ENCODE measurements at places on chromosomes 6 and 20.

DNA sequence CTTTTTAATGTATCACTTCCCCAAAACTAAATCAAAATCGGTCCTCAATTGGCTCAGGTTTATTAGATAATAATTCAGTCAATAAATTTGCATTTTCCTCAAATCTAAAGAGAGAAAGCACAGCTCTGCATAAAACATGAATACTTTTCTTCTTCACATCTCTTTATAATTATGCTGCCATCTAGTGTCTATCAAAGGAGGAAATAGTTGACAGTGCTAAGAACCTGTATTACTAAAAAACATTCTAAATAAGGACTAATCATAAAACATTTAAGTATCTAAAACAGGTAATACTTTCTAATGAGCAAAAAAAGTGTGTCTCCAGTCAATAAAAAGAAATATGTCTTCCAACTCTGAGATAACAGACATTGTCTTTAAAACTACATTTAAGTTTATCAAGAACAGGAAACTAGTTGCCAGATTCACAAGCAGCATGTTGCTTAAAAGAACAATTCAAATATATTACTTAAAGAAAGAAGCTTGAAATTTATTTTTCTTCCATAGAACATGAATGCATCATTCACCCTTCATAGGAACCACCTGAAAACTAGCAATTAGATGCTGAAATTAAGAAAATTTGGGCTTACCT lies 56.5 kb upstream of the DST start:
- no peak for DNase-seq

DNA sequence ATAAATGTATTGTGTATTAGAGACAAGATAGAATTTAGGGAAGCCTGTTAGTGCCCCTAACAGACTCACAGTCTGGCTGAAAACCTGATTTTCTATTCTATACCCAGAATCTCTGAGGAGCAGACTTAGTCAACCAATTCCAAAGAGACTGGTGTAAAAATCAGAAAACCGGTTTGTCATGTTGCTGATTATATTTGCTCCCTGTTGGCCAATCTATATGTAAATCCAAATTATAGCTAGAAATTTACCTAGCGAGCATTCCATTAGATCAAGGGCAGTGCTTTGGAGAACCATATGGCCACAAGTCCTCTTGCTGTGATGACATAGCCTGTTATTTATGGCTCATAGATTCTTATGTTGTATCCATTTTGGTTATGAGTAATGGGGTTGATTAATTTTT lies 4.8 kb downstream of the NFYA start:
- DNase-seq, result no peak

- DNase-seq, result no peak
Measured at GRCh38 chr6:33018904-33019303, 9.5 kb upstream of the HLA-DOA start.

- no peak for DNase-seq
Measured at GRCh38 chr20:25221592-25222460, 26.1 kb upstream of the PYGB start.

- DNase-seq, result no peak
Measured at GRCh38 chr20:16520154-16520553, 53.1 kb downstream of the KIF16B start.

GRCh38 chr6:41222513-41222912 lies 5.6 kb upstream of the TREML4 start:
- no peak for DNase-seq

DNA sequence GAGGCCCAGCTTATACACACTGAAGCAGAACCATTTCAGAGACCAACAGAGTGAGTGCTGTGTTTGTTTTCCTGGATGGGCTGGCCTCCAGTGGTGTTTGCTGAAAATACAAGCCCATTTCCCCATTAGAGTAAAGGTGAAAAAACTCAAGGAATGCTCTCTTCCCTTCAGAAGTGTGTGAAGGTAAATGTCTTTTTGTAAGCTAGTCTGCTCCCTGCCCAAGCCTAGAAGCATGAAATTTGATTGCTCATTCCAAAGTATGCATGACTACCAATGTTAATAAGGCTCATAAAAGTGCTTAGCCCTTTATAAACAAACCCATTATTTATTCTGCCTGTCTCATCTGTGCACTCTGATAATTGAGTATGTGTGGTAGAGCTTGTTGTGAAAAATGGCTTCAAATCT lies 59.1 kb downstream of the ADGRF1 start:
- DNase-seq, result no peak

DNA sequence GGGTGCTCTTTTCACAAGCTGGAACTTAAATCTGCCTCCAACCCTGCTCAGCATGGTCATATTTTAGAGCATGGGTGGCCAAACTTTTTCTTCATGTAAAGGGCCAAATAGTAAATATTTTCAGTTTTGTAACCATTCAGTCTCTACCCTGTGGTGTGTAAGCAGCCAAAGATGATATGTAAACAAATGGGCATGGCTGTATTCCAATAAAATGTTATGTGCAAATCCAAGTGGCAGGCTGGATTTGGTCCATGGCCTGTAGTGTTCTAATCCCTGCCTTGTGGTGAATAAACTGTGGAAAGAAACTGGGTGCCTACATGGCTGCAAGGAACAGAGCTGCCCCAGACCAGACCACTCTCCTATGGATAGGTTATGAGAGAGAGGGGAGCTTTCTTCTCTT lies 32.7 kb downstream of the OGFRL1 start:
- DNase-seq, result no peak

DNA sequence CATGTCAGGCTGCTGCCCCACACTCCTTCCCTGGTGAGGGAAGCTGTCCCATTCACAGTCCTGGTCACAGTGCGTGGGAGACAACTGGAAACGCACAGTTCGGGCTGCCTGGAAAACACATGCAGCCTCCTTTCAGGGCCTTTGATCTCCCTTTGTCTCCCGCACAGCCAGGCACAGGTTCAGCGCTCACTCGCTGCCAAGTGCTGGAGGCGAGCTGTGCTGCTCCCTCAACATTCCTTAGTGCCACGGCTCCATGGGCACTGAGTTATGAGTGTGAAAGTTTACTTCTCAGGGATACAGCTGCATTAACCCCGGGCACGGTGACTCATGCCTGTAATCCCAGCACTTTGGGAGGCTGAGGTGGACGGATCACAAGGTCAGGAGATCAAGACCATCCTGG lies 9.1 kb downstream of the YTHDF1 start:
- no peak for DNase-seq

GRCh38 chr6:127855542-127856159 lies 45.2 kb downstream of the THEMIS start:
- no peak for DNase-seq
